Activated gamma-delta T cell treated with Interleukin-2 at 50 U/mL for 16 hours (primary cell): ENCODE measurements at places on chromosomes 3 and 15.

DNA sequence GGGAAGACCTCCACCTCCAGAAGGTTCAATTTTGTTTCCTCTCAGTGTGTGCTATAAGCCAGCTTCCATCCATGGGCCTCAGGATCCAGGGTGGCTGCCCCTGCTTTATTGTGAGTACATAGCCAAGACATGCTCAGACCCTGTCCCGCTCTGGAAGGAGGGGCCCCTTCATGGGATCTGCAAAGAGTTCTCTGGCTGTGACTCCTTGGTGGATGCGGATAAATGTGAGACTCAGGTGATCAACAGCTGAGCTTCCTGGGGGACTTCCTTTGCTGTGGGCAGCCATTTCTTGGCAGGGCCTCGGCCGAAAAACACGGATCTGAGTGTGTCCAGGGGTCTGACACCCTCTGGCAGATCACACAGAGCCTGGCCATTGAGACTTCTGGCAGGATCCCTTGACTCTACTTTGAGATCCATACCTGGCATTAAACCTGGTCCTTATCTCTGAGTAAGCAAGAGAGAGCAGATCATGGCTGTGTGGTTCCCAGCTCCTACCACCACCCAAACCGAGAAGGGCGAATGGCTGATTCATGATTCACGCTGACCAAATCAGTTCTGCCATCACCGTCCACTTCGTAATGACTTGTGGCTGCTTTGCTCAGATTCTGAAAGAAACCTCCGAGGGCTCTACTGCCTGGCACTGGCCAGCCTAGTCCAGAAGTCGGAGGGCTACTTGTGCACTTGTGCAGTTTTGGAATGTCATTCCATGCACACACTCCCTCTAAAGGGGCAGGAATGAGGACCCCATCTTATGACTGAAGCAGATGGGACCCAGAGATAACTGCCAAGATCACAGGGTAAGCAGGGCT is 68.1 kb downstream of the SENP2 start:
- DNase-seq, result no peak

DNA sequence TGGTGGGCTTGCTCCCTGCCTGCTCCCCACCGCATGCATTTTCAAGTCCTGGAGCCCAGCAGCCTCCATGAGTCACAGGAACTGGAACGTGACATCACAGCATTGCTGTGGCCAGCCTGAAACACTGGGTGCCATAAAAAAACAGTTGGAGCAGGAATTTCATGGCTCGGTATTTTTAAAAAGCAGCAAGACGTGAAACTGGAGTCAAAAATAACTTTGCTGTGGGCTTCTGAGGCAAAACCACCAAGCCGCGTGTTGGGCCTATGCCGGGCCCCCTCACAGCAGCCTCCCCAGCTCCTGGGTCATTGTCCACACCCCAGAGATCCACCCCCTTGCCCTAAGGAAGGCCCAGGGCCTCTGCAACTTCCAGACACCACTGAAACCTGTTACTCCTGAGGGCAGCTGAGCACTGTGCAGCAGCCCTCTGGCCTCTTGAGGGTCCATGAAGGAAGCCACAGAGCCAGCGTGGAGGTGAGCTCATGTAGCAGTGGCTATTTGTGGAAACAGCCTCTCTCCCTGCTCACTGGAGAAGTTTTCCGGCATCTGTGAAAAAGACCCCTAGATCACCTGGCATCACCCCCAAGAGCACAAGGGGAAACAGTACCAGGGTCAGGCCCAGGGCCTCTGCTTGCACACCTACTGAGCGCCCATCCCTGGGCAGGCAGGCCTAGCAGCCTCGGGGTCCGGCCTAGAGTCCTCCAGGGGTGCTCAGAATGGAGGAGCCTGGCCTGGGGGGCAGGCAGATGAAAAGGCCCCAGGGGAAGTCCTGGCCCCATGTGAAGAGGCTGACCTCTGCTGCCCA is 34.0 kb upstream of the DUSP7 start:
- no peak for DNase-seq

GRCh38 chr15:89822026-89822425 is 7.4 kb upstream of the ANPEP start:
- no peak for DNase-seq

GRCh38 chr3:195790901-195791300 is 20.8 kb downstream of the MUC4 start:
- no peak for DNase-seq

DNA sequence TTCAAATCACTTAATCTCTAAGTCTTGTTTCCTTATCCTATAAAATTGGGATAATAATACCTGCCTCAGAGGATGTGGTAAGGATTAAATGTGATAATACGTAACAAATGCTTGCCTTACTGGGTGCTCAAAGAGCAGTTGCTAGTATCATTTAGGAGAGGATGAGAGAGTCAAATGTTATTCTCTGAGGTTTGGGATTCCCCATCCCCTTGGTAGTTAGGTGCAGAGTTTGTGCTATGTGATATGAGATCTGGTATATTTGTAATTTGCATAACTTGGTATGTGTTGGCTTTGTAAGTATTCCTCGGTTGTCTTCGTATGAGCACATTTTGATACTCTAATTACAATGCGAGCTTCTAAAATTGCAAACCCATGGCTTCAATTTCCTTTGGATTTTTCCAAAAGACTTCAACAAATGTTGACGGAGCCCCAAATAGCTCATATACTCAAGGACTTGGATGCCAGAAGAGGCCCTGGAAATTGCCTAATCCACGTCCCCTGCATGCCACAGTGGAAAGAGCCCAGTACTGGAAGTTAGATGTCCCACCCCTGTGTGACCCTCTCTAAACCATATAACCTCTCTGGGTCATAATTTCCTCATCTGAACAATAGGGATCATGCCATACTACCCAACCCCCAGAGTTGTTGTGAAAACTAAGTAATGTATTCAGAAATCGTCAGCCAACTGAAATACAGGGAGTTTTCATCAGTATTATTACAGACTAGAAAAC is 85.0 kb downstream of the FBN1 start:
- no peak for DNase-seq

DNA sequence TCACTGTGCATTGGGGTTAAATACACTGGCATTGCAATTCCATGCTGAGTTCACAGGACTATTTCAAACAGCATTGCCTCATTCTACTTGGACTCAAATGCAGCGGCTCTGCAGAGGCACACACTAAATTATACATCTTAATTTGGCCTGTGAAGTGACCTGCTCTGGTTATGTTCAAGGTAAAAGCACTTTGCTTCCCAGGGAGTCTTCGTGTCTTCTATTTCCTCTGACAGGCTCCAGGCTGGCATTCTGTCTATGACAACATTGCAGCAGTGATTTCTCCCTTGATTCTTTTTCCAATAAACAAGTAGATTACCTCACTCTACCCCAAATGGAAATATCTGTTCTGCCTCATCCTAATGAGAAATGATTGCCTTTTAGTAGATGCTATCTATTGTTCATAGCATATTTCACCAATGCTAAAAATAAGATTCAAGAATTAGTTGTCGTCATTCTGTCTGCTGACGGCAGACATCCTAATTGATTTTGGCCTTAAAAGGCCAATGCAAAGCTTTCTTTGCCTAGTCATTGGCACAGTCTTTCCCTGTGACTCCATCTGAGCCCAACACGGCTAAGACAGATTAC is 33.8 kb downstream of the FMN1 start:
- DNase-seq, result no peak

DNA sequence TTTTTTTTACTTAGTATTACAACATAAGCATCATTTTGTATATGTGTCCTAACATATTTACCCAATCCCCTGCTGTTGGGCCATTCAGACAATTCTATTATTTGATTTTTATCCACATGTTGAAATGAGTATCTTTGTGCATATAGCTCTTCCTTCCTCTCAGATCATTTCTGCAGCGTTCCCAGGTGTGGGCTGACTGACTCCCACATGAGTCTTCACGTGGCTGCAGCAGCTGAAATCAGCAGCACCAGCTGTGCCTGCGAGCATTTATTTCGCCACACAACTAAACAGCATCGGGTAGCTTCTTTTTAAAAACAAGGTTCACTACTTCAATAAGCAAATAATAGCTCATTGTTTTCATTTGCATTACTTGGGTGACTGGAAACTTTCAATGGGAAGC is 44.5 kb upstream of the PDE8A start:
- DNase-seq, result no peak

- DNase-seq, result no peak
These were observed 20.0 kb upstream of the CFAP20DC start for GRCh38 chr3:59069838-59070237.

DNA sequence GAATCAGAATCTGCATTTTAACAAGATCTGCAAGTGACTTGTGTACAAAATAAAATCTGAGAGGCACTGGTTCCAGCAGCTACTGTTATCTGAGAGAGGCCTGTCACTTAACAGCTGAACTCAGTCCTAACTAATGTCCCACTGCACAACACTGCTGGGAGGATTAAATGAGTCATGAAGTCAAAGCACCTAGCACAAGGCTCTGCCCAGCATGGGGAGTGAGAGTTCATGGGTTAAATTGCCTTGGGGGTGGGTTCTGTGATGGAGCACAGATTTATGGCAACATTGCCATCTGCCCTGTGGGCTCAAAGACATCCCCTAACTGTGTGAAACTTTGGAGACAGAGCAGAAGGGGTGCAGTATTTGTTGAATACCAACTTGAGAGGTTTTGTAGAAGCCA is 250.9 kb downstream of the PLCL2 start:
- DNase-seq, result no peak

DNA sequence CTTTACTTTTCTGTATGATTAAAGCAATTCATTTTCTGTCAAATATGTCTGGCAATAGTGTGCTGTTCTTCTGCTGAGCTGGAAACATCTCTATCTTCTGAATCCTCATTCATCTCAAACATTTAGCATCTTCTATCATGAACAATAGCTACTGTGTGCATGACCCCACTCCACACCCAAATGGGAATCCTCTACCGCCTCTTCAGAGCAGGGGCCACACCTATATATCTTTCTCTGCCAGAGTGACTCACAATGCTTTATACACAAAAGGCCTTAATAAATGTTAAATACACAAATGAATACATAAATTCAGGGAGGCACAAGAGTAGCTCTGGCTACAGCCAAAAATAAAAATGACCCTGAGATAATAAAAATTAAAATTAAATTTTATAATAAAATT is 8.0 kb downstream of the ALDH1A2 start:
- DNase-seq, result no peak

- no peak for DNase-seq
These were observed 211.7 kb downstream of the DTWD1 start for GRCh38 chr15:49832511-49832910.

DNA sequence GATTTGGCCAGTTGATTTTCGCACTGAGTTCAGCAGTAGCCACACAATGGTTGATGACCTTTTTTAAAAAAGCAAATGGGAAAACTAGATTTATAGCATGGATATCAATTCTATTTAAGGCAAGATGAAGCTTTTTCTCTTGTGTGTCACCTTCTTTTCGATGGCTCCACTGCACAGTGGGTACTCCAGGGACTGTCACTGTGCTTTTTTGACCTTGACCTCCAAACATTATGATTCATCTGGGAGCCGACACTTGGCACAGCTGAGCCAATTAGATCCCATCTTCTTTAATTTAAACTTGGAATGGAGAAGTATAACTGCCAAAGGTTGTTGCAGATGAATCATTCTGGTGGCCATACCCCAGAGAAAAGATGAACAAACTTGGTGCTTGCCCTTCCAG is 367.3 kb downstream of the EPHA6 start:
- no peak for DNase-seq

DNA sequence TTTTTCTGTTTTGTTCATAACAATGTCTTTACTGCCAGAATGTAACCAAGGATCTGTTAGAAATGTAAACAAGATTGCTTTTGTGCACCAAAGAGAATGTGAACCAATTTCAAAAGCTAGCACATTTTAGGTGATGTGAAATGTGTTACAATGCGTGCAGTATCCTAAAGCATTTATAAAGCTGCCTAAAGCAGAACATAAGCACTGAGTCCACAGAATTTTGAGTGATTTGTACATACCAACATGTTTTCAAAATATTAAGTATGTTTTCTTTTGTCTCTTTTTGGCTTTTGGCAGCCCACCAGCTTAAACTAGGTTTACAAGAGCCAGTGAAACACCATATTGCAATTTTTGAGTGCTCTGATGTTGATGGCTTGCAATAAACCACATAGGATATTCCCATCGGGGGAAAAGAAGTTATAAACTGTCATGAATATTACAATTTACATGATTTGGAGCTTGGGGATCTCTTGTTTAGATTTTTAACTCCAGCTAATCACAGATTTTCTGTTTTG is 364.0 kb downstream of the ZIC1 start:
- no peak for DNase-seq
